Spinal cord (tissue), 10 donors: ENCODE measurements at places on chromosomes 6 and 20.

DNA sequence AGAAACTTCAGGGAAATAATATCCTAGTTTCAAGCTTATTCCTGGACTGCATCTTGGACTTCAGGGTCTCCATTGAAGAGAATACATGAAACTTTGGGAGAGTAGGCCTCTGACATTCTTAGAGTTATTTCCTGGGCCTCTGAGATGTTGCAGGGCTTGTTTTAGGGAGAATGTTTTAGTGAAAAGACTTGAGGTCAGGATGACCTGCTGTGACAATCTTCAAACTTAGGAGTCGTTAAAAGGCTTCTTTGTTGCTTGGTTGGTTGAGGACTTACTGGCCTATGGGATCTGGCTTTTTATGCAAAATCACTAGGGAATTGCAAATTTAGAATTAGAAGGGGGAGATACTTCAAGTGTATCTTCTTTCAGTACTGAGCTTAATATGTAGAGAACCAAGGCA, 613.2 kb upstream of the FLRT3 start:
- H3K4me3 ChIP-seq = no peak overlapping the region
- no peak overlapping the region for H3K27ac ChIP-seq
- no peaks in the 10 kb centered on the region for H3K36me3 ChIP-seq
- H3K27me3 ChIP-seq = no peaks in the 10 kb centered on the region
- no peak for DNase-seq

GRCh38 chr20:5608442-5609161, 141.6 kb upstream of the SHLD1 start:
- peak overlapping the region; percentile 84 for H3K4me3 ChIP-seq
- H3K27me3 ChIP-seq = no peaks in the 10 kb centered on the region
- peak overlapping the region; percentile 93 for H3K27ac ChIP-seq

DNA sequence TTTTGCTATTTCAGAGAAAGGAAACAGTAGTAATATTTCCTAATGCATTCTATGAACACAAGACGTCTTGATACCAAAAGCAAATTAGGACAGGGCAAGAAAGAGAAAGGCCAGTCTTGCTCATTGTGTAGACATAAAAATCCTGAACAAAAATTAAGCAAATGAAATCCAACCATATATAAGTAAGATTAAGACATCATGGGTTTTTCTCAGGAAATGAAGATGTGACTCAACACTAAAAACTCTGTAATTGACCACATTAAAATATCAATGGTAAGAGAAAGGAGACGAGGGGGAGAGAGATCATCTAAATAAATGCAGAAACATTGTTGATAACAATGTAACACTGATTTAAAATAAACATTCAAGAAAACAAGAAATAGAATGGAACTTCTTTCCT, 205.4 kb downstream of the SOD2 start:
- peaks cover 4% of the 10 kb centered on the region for H3K4me1 ChIP-seq
- H3K27ac ChIP-seq = no peak overlapping the region
- no peaks in the 10 kb centered on the region for H3K36me3 ChIP-seq
- DNase-seq = no peak

DNA sequence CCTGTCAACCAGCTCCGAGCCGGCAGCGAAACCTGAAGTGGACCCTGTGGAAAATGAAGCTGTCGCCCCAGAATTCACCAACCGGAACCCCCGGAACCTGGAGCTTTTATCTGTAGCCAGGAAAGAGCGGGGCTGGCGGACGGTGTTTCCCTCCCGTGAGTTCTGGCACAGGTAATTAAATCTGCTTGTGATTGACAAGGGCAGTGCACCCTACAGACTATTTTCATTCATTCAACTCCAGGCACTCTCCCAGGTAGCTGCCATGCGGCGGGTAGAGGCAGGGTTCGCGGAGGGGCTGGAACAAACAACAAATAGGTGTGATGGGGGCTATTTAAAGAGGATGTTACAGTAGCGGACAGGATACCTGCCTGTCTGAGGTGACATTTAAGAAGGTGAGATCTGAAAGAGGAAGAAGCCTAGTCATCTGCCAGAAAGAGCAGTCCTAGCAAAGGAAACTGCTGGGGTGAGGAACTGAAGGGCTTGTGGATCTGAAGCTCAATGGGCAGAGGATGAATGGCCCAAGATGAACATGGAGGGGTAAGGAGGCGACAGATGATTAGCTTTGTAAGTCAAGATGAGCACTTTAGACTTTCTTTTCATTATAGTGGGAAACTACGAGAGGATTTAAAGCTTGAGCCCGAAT, 810 bp downstream of the MRPL18 start:
- peaks cover 24% of the 10 kb centered on the region for H3K4me1 ChIP-seq
- H3K27ac ChIP-seq = peak overlapping the region; percentile 96
- no peak for DNase-seq
- peak overlapping the region; percentile 70 for H3K4me3 ChIP-seq
